ENCODE measurements at places on chromosomes 5 and 9.

DNA sequence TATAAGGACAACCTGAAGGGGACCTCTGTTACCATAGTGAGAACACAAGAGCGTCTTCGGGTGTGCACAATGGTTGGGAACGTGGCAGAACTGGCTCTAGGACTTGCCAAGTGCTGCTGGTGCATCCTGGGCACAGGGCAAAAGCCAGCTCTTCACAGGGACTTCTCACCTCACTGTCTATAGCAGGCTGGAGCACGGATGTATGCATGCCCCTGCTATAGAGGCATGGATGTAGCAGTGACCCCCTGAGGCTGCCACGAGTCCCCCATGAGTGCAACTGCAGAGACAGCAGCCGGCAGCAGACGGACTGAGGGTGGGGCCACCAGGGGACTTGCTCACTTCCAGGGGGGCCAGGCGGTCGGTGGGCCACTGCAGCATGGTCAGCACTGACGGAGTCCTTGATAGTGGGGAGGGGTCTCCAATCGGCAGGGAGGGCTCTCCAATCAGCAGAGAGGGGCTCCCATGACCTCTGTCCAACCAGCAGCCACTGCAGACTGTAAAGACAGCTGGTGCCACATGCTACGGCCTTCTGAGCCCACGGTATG, 64.9 kb downstream of the SEMA4D start:
- no peak for DNase-seq

DNA sequence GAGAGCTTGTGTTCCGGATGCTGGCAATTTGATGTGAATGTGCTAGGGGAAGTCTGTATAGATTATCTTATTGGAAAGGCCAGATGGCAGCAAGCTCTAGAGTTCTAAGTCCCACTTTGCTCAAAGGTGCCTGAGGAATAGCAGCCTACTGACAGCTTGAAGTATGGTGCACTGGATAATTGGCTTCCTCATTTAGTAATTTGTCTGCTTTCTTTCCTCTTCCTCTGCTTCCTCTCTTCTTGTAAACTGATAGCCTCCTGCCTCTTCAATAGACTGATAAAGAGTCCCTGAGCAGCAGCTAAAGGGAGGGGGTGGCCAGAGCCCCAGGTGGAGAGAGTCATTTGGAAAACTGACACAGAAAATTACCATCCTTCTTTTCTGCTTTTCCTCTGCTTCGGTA, 177.3 kb downstream of the FGF1 start:
- DNase-seq: no peak

DNA sequence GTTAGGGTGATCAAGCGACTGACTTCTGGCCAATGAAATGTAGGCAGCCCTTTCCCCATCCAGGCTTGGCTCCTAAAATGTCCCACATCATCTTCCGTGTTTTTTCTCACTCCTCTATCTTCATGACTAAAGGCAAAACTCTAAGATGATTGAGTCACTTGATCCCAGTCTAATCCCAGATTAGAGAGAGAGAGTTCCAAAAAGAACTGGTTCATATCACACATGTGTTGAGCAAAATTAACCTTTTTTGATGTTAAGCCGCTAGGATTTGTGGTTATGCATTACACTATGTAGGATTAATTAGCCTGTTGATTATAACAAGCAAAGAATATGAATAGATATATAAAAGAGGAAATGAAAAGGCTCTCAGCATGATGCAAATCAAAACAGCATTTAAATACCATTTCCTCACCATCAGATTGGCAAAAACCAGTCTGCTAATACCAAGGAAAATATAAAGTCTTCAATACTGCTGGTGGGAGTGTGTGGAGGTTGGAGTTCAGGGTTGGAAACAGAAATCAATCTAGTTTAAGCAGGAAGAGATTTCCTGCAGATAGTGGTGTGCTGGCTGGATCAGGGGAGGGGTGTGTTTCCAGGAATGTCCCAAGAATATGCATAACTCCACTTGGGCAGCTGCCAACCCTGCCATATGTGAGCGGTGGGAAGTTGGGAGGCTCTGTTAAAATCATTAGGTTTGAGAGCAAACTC, 187.6 kb upstream of the S1PR3 start:
- no peak for DNase-seq

- no peak for DNase-seq
Measured at GRCh38 chr9:20048985-20049384, 260.1 kb upstream of the SLC24A2 start.

- no peak for DNase-seq
Measured at GRCh38 chr5:133849116-133849515, 119.3 kb downstream of the C5orf15 start.

DNA sequence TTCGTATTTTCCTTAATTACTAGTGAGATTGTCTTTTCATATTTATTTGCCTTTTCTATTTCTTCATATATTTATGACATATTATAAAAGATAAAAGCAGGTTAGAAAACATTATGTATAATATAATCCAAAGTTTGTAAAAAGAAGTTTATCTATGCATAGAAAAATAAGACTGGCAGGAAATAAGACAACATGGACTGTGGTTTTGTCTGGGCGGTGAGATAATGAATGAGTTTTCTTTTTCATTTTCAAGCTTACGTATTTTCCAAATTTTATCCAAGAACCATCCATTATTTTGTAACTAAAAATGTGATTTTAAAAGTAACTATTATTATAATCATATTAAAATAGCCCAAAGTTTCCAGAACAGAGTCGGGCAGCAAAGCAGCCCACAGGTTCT, 109.8 kb upstream of the MVB12B start:
- no peak for DNase-seq

DNA sequence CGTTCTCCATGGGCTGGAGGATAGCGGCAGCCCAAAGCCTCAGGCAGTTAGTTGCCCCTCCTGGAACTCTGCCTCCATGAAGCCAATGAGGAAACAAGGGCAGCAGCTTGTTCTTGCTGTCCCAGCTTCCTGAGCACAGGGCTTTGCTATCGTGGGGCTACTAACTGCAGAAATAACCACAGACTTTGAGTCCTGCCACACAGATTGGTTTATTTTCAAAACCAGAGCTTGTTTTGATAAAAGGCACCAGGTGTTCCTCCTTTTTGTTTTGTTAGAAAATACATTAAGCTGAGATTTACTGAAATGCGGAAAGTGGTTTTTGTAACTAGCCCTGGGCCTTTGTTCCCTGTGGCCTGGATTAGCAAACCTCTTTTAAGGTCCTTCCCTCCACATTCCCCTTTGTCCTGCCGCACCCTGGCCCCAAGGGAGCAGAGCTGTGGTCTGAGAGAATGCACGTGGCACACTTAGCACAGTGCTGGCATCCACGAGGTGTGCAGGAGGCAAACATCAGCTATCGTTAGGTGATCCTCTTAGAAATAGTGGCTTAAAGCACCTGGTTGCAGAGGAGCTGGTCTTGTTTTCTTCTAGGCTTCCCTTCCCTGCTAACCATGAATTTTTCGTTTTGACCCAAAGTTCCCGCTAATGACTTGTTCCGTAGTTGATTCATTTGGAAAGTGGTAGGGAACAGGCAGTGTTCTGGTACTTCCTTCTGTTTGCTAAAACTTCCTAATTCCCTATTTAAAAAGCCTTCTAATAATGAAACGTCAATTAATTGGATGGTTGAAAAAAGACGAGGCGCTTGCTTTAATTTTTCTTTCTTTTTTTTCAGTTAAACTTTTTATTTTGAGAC, 21.5 kb downstream of the MVB12B start:
- no peak for DNase-seq

DNA sequence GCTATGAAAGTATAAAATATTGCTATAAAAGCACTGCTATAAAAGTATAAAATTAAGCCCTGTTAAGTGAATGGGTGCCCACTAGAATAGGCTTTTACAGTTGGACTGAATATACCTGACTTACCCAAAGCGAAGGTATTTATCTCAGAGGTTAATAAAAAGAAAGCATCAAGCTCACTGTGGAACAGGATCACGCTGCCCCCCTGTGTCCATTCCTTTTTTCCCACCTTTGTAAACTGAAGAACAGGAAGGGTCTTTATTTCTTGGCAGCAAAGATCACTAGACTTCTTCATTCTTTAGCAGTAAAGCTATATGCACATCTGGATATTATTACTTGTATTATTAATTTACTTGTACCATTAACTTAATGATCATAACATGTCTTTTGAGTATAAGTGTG, 22.1 kb upstream of the PLPP6 start:
- no peak for DNase-seq

DNA sequence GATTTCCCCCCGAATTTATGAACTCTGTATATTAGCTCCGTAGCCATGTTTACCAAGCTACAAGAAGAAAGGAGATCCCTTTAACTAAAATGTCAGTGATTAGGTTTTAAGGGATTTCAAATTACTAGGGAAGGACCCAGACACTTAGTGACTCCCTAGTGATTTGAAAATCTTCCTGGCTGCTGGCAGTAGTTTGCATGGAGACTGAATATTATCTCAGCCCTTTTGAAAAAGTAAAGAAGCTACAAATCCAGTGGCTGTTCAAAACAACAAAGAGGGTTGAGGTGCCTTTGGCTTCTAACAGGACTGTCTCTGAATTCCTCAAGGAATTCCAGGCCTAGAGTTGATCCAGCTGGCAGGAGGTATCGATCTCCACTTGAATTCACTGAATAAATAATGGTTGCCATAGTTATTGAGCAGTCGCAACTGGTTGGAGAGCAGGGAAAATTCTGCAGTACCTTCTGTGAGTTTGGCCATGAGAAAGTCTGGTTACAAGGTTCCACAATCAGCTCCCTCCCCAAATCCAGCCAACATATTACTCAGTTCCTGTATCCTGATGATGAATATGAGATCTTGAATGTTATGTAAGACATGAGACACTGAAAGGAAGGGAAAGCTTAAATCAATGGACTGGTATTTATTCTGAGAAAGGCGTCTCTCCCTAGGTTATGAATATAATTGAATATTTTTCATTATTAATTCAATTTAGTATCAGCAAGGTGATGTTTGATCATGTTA, 37.7 kb downstream of the NR4A3 start:
- DNase-seq: no peak

DNA sequence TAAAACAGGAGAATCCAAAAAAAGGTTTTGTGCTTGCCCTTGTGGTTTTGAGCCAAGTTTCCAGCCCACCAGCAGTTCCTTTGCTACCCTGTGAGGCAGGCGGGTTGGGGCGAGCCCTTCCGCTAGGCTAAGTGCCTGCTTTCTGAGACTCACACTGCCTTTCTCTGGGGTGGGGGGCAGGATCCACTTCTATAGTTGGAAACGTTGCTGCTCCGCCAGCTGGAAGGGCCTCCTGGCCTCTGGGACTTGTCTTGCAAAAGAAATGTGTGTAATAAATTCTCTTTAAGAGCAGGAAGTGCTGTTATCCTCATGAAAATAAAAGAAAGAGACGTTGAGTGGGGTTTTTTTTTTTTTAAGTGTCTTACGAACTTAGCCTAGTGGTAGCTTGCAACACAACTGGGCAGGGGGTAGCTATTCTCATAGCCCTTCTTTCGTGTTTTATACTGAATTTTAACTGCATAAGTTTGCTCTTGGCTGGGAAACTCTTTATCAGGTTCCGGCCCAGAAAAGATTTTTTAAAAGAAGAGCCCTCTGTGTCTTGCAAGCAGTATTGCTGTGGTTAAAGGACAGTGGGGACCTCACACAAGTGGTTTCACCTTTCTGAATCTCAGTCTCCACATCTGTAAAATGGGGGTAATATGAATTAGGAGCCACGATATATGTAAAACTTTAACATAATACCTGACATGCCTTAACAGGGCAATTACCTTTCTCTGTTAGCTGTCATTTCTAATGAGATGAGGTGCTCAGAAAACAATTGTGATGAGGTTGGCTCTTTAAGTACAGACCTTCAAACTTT, 19.8 kb downstream of the JADE2 start:
- DNase-seq: no peak
